G401 (cell line): ENCODE measurements at places on chromosomes 5 and 9.

GRCh38 chr5:174489215-174489614 is 235.2 kb upstream of the MSX2 start:
- no peak for DNase-seq

DNA sequence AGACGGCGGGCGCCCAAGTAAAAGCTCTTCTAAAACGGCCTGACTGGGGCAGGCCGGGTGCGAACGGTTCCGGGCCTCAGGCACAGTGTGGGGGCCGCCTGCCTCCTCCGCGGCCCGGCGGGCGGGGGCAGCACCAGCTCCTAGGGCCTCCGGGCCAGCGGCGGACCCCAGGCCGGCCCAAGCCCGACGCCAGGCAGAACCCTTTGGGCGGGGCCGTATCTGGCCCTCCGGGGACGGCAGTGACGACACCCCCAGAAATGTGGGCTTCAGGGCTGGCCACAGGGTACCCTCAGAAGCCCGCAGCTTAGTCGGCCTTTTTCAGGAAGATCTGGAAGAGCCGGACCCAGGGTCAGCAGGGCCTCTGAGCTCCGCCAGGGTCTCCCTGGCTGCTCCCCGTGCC is 4.0 kb downstream of the LTC4S start:
- no peak for DNase-seq

DNA sequence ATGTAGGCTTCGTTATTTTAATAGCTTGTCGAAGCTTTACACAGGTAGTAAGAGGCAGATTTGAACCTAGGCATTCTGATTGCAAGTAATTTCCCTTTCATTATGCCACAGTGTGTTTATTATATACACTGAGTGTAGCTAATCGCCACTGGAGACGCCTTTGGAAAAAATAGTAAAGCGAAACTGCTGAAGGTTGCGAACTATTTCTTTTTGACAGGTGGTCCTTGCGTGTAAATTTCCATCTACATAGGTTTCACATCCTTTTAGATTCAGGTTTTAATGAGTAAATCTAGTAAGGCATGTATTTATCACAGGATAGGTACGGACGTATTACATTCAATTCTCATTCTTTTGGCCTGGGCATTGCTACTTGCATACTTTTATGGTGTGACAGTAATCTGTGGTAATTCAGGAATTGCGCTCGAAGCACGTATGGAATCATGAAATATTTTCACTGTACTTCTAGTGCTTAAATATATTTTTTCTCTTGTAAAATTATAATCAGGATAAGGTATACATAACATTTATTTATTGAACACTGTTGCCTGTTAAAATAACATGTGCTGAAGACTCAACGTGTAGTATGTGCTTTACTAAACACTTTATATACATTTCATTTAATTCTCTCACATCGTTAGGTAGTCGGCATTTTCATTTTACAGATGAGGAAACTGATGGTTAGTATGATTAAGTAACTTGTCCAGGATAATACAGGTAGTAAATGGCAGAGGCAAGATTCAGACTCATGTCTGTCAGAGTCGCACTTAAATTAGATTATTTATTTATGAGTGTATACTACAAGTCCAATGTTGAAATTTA is 1.8 kb downstream of the MARCHF6 start:
- DNase-seq = no peak

DNA sequence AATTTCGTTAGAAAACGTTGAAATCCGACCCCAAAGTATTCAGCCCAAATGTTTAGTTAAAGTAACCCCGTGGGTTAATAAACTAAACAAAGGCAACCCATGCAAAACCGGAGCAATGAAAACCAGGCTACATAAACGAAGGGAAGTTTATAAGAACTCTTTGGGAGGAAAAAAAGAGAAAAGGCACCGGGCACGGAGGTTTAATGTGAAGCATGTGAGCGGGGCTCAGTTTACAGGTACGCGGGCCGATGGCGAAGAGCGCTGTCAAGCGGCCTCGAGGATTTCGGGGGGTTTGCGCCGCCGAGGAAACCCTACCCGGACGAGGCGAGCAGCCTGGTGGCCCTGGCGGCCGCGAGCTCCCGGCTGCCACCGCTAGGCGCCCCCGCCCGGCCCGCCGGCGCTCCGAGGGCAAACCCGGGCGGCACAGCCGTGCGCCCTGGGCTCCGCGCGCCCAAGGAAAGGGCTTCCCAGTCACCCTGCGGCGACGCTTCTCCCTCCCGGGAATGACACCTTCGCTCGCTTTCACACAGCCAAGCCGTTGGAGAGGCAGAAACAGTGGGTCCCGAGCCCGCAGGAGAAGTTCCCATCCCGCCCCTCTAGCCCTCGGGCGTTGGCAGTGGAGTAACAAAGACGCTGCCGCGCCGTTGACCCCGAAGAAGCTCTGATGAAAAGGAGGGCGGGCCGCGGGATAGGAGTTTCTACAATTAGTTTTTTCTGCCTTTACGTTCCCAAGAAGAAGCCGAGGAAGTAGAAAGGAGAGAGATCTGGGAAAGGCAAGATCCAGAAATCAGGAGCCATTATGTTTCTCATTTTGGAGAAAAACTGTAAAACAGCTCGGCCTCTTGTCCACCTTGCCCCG is 126.0 kb downstream of the TMEM174 start:
- DNase-seq = no peak
